ENCODE measurements at places on chromosomes 5 and 9.
A peak's percentile ranks its signal among the peaks of the same experiment; 100 is the strongest.

DNA sequence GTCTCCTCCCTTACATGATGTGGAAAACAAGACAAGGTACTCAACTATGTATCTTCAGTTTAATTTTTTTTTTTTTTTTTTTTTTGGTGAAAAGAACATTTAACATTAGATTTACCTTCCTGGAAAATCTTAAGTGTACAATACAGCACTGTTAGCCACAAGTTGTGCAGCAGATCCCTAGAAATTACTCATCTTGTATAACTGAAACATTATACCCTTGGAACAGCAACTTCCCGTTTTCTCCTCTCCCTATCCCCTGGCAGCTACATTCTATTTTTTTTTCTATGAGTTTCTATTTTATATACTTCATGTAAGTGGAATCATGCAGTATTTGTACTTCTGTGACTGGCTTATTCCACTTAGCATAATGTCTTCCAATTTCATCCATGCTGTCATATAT, 421.9 kb upstream of the FTMT start:
- no peak for DNase-seq

DNA sequence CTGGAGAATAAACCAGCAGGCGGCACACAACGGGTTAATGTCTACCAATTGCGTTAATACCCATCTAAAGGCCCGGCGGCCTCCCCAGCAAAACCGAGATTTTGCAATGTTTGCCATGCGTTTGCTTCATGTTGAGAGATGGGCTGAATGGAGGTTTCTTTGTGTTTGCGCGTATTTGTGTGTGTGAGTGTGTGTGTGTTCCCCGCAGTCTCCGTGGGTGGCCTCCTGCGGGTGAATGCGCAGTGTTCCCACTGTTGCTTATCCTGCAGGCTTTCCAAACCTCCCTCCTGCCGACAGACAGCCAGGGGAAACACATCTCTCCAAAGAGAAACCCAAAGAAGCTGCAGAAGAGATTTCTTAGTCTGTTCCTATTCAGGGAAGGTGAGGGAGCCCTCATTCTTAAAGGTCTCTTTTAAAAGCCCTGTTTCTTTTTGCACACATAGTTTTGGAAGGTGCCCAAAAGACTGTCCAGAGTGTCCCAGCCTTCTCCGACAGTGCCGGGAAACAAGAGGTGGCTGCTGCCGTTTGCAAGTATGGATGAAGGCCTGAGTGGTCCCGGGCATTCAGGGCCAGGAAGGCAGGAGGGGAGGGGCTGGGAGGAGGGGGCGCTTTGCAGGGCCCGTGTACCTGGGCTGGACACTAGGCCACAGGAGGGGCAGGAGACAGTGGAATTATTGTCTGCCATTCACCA, 103.8 kb upstream of the ERCC6L2 start:
- DNase-seq, result peak; percentile 24

DNA sequence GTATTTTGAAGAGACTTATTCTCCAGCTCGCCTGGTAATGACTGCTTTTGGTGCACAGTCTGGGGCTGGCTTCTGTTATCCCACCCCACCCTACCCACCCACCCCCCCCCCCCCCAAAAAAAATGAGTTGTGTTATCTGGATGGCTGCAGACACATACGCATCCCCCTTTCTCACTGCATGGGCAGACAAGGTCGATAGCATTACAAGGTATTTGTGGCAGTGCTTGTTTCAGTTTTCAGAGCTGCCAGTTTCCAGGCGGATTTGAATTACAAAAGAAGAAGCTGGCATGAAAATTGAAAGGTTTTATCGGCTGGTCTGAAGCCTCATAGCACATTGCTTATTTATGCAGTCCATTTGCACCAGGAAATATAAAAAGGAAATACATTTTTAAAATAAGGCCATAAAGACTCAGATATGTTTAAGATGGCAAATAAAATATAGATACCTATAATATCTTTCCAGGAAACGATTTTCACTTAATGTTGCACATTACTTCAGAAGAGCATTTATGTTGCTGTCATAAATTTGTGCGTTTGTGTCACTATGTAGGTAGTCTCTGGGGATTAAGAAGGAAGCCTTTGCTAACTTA, 85.1 kb upstream of the GRHPR start:
- no peak for DNase-seq

DNA sequence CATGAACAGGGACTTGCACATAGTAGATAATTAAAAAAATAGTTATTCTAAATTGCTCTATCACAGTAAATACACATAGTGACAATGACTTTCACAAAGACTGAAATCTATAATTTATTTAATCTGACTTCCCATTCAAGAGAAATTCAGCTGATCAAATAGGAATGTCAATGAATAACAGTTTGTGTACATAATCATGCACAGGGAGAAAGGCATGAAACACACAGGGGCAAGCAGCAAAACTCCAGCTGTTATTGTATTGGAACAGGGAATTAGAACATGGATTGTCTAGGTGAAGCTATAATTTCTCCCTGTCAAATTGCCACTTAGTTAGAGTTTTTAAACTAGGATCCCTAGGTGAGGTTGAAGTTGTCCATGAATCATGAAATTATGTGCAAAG, 99.9 kb downstream of the HCN1 start:
- DNase-seq, result no peak

DNA sequence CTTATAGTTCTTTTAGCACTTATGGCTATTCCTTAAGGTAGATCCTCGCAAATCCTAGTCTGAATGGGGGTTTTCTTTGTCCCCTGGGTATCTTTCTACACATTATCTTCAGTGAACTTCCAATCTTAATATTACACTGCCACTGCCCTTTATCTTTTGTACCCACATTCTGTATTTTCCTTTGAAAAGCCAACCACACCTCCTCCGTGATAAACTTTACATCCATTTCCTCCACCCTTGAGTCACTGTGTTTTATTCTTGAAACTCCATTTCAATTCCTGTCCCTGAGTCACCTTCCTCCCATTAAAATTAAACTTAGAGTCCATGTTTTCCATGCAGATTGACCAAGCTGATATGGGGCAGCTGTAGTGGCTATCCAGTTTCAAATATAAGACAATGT, 43.2 kb upstream of the RICTOR start:
- DNase-seq, result no peak

DNA sequence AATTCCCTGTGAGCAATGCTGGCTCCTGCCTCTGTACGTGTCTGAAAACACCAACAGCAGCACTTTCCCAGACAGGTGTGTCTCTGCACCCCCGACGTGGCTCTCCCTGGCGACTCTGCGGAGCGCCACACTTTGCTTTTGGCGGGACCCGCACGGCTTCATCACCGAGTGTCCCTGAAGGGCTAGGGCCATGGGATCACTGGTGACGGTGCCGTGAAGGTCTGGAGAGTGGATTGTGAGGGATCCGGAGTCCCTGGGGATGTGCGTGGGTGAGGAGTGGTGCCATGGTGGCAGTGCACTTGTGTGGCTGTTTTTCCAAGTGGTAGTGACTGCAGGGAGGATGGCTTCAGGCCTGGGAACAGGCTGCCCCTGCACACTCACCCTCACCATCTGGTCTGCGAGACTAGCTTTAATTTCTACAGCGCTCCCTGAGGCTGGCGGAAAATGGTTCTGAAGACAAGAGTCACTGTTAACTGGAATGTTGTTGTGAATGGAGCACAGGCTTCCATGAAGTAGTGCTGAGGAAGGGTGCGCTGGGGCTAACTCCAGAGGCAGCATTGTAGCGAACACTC, 3.2 kb downstream of the NKD2 start:
- no peak for DNase-seq

- DNase-seq, result peak; percentile 93
These were observed 232.3 kb upstream of the TRPM3 start for GRCh38 chr9:71353720-71354119.

DNA sequence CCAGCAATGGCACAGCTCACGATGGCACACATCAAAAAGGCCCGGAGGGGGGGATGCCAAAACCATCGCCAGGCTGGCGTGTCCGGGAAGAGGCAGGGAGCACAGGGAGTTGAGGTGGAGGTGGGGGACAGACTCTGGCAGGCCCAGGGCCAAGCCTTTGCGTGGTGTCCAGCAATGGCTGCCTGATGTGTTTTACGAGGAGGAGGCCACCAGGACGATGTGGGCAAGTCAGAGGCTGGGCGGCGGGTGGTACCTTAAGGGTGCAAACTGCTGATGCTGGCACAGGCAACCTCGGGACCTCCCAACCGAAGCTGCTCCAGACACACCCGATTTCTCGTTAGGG, 4.7 kb downstream of the VAV2 start:
- DNase-seq, result no peak

DNA sequence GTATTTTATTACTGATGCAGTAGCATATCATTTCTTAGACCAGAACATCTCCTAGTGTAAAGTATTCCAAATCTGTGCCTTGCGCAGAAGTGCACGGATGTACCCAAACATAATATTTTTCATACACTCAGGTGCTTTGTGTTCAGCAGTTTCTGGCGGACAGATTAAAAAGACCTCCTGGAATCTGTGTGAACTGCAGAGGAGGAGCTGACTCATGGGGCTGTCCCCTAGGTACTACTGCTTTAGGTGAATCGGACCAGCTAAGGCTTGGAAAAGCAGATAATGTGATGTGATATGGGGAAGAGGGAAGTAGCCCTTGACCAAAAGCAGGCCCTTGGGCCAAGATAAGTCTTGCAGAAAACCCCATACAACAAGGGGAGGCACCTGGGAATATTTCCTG, 310.1 kb downstream of the PLK2 start:
- no peak for DNase-seq

DNA sequence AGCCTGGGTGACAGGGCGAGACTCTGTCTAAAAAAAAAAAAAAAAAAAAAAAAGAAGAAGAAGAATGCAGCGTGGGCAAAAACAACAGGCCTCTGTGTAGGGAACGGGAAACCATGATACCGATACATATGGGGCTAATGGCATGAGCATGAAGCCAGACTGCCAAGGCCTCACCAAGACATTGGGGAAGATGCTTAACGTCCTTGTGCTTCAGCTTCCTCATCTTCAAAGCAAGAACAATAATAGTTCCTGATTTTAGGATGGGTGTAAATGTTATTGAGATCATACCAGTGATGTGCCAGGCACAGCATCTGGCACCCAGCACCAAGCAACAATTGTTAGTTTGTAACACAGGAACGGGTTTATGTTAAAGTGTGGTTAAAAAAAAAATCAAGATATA, 51.4 kb downstream of the NEURL1B start:
- no peak for DNase-seq

GRCh38 chr5:150114102-150114641, 27.8 kb upstream of the CSF1R start:
- DNase-seq, result no peak

Measured in AG10803 (cell line).